ENCODE measurements at places on chromosomes 3 and 15.

DNA sequence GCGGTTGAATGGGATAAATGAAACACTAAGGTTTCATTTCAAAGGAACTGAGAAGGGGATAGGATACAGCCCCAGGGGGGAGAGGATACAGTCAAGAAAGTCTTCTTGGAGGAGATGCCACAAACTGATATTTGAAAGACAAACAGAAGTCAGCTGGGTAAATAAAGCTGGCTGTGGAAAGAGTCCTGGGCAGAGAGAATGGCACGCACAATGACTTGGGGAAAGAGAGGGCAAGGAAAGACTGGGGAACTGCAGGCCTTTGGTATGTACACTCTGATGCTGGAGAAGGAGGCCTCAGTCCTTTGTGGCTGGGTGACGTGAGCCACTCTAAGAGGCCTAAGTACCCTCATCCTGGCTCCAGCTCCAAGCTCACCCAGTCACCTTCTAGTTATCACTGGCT lies 45.2 kb upstream of the LMCD1 start:
- no peak for DNase-seq

DNA sequence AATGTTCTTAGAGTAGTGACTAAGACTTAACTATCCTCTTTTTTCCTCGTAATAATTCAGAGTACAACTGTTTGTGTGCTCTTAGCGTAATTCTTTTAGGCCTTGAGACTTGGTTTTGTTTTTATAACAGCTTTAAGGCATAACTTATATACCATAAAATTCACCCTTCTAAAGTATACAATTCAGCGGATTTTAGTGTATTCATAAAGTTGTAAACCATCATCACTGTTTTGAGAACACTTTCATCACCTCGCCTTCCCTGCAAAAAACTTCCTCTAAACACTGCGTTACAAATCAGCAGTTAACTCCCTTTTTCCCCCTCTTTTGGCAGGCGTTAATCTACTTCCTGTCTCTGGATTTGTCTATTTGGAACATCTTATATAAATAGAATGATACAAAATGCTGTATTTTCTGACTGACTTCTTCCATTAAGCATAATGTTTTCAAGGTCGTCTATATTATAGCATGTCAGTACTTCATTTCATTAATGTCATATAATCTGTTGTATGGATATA lies 18.7 kb downstream of the DNAJC13 start:
- DNase-seq: no peak

DNA sequence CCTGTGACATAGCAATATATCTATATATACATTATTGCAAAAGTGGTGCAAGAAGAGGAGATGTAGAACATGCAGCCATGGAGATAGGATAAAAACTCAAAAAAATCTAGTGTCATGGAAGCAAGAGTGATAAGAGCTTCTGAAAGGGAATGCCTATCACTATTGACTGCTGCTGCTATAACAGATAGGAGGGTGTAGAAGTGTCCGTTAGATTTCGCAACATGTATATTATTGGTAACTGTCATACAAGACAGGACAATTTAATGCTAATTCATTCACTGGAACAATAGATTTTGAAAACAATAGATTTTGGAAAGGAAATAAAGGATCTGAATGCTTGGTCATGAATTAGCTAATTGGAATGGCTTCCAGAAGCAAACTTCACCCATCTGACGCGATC lies 224.5 kb downstream of the ZNF385D start:
- no peak for DNase-seq

- DNase-seq: no peak
Measured at GRCh38 chr3:152305075-152305474, 36.3 kb downstream of the MBNL1 start.

GRCh38 chr3:118801899-118802298 lies 232.7 kb downstream of the IGSF11 start:
- DNase-seq: no peak

DNA sequence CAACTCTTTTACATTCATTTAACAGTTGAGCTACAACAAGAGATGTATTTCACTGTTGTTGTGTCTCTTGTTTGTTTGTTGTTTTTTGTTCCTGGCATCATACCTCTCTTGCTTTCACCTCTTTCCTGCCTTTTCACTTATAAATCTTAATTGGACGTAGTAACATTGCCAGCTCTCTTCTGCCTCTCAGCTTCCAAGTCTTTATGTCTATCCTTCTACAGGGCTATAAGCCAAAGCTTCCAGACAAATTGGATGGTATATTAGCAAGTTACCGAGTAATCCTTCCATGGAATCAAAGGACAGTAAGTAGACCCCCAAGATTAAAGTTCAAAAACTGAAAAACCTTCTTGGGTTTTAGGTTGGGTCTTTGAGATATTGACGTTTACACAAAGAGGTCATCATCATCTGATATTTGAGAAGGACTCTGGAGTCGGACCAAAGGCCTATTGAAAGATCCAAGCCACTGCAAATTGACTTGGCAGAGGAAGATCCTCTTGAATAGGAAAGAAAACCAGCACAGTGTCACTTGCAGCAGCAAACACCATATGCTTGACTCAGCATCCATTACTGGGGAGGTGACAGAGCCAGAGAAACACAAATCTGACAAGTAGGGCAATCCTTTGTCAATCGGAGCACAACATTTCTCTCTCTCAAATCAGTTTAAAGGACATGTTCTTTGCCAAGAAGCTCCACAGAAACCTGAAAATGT lies 648.5 kb upstream of the NR2F2 start:
- no peak for DNase-seq

GRCh38 chr3:63656786-63657185 lies 4.3 kb downstream of the SNTN start:
- DNase-seq: no peak

GRCh38 chr3:86887876-86888275 lies 103.1 kb downstream of the VGLL3 start:
- DNase-seq: no peak

GRCh38 chr3:30135190-30135589 lies 471.2 kb upstream of the TGFBR2 start:
- DNase-seq: no peak

DNA sequence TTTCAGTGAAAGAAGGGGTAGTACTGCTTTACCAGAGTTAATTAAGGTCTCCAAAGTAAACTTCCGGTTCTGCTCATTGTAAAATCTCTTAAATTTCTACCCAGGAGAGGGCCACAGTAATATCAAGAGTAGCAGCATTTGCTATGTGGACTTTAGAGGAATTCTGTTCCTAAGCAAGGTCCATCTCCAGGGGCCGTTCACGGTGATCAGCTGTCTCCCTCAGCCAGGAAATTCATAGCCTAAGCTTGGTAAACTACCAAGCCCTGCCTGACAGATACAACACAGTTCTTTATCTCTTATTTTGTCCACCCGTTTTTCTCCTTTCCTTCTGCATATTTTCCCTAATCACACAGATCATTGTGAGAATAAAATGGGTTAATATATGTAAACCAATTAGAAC lies 2.3 kb downstream of the DUT start:
- no peak for DNase-seq

GRCh38 chr3:12227833-12228232 lies 61.0 kb upstream of the PPARG start:
- DNase-seq: no peak

DNA sequence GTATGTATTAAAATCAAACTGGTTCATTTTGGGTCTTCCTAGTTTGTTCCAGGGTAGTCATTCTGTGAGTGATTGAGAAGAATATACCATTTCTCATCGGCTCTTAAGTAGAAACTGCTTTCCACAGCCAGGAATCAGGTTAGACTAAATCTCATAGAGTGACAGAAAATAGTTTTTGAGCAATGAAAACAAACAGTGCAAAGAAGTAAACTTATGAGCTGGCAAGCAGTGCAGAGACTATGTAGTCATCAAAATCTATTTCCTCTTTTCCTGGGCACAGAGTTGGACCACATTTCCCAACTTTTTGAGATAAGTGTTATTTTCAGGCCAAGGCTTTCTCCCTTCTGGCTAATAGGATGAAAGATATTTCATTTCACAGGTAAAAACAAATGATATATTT lies 66.5 kb downstream of the UBE3A start:
- DNase-seq: no peak

Measured in CD4-positive, alpha-beta T cell treated with Interleukin-15 for 4 hours (primary cell).